ENCODE measurements at places on chromosomes 3 and 15.

DNA sequence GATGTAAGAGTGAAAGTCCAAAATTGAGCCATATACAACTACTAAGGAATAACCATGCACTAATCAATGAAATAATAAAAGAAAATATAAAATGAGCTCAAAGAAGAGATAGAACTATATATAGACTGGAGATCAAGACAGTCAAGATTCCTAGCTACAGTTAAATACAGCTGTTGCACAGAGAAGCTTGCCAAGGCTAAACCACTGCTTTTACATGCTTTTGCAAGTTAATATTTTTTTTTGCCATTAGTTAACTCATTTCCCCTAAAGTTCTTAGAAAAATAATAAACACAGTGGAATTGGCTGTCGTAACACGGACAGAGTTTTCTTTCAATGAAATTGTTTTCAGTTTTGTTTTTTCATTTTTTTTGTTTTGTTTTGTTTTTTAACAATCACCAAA, 123.0 kb downstream of the VGLL3 start:
- DNase-seq, result no peak

- peak; percentile 57 for DNase-seq
These were observed 522 bp downstream of the MED12L start for GRCh38 chr3:151085889-151086483.

DNA sequence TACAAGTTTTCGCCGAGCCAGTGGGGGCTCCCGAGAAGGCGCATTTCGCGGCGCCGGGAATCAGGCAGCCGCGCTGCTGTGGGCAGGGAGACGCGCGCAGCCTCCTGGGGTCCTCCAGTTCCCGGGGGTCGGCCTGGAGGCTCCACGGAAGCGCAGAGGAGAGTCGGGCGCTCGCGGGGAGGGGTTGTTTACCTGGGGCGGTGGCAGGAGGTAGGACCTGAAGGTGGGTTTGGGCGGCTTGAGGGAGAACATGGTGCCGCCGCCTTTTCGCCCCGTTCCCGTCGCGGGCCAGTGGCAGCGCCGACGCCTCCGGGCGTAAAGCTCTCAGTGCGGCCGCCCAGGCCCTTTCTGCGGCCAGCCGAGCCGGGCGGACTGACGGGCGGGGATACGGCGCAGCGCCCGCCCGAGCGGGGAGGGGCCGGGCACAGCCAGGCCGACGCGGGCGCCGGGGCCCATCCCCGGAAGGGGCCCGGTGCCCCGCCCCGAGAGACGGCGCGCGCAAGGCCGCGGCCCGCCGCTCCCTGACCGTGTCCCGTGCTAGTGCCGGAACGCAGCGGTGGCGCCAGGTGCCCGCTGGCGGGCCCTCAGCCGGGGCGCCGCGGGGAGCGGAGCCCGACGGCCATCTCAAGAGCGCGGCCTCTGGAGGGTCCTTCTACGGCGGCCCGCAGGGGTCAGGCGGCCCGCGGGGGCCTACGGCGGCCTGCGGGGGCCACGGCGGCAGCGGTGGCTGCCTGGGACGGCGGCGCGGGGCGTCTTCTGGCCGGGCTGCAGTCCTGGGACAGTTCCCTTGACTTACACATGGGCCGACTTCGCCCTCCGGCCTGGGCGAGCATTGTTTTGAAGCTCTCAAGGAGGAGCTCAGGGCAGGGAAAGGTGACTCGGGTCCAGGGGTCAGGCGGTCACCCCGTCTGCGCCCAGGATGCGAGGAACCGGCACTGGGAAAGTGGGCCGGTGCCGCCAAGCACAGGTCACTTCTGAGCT, at the start of gene MTMR10:
Gene MTMR10 (minus strand): TSS at position 374 of the 981 bp plus-strand sequence. CDS start 122 bp downstream, at position 252.
- peak; percentile 68 for DNase-seq

- no peak for DNase-seq
These were observed 1271.7 kb upstream of the GBE1 start for GRCh38 chr3:83033133-83033532.

DNA sequence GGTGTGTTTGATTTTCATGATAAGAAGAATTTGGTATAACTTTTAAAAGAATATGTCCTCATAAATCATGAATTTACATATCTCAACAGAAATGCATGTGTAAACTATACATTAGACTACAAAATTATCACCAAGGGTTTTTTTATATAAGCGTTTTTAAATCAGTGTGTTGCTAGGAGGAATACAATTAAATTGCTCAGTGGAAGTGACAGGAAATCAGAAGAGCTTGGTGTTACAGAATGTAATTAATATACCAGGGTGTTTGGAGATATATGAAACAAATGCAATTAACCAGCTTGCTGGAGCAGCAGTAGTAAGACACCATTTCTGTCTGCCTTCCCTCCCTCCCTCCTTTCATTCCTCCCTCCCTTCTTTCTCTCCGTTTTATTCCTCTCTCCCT, 2.4 kb downstream of the ROBO2 start:
- DNase-seq, result no peak

GRCh38 chr3:12916159-12916558, 74.8 kb upstream of the RPL32 start:
- DNase-seq, result no peak

- DNase-seq, result peak; percentile 50
These were observed 67.9 kb upstream of the MITF start for GRCh38 chr3:69671082-69671952.

DNA sequence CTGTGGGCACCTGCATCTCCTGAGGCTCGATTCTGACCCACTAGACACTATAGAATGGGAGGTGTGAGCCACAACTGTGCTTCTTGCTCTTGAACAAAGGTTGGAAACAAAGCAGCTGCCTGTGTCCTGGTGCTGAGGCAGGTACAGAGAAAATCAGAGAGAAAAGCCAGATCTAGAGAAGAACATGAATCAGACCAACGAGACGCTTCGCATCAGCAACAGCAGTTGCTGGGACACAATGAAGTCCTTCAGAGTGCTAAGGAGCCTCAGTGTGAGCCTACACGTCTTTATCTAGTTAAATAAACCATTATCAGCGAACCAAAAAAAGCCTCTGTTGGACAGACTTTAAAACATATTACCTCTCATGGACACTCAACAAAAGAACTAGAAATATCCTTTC, 86.3 kb upstream of the MEX3B start:
- DNase-seq, result no peak

DNA sequence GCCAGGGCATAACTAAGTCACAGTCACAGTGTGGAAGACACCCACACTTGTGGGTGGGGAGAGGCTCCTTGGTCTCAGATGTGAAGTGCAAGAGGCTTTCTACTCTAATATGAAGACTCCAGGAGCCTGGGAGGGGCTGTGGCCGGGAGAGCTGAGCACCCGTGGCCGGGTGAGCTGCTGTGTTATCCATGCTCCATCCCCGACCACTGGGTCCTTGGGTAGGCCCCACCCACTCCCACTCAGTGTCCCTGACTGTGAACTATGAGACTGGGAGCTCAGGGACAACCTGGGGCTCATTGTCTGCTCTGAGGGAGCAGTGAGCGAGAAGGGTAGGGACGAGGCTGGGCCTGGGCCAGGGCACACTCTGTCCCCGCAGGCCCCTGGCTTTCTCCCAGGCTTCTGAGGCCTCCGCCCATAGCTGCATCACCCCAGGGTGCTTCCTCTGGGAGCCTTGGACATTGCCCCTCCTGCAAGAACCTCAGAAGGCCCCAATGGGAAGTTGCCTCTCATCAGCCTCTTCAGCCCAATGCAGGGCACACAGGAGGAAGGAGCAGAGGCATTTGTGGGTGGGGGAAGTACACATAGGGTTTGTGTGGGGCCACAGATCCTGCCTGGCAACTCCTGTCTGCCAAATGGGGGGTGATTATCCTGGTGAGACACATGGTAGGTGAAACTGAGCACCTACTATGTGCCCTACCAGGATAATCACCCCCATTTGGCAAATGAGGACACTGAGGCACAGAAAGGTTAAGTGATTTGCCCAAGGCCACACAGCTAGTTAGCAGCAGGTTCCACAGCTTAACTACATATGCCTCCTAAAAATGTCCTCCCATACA, 2.4 kb downstream of the ANPEP start:
- DNase-seq, result no peak

GRCh38 chr3:29329986-29330890, 49.4 kb downstream of the RBMS3 start:
- DNase-seq, result no peak

Measured in neuronal stem cell (in vitro differentiated cells).